H1 (cell line): ENCODE measurements at places on chromosomes 7 and 10.

- DNase-seq, result peak; percentile 10
These were observed 185.2 kb downstream of the AVL9 start for GRCh38 chr7:32680259-32681173.

GRCh38 chr7:132815696-132816311 is 239.5 kb upstream of the PLXNA4 start:
- DNase-seq, result no peak

- DNase-seq, result no peak
These were observed 265.6 kb downstream of the GFRA1 start for GRCh38 chr10:116007256-116007891.

DNA sequence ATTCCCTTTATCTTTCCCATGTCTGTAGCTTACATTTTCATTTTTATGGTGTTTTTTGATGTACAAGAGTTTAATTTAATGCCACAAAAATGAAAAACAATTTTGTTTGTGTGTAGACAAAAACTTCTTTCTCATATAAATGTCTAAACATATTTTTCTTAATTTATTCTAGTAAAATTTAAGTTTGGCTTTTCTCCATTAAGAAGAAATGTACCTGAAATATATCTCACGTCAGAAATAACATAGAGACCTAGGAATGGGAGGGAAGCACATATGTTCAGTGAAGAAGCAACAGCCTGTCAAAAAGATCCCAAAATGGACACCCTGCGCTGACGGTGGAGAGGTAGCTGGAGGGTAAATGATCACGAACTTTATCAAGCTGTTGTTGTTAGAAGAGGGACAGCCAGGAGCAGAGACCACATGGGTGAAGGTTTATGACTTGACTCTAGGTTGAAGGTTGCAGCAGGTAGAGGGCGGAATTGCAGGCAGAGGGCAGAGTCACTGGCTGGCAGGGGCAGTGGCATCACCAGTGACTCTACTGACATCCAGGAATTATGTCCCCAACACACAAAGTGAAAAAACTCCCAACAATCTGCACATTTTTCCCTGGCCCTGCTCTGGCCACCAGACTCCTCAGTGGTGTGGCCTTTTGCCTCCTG is 225.9 kb upstream of the PRSS58 start:
- no peak for DNase-seq

DNA sequence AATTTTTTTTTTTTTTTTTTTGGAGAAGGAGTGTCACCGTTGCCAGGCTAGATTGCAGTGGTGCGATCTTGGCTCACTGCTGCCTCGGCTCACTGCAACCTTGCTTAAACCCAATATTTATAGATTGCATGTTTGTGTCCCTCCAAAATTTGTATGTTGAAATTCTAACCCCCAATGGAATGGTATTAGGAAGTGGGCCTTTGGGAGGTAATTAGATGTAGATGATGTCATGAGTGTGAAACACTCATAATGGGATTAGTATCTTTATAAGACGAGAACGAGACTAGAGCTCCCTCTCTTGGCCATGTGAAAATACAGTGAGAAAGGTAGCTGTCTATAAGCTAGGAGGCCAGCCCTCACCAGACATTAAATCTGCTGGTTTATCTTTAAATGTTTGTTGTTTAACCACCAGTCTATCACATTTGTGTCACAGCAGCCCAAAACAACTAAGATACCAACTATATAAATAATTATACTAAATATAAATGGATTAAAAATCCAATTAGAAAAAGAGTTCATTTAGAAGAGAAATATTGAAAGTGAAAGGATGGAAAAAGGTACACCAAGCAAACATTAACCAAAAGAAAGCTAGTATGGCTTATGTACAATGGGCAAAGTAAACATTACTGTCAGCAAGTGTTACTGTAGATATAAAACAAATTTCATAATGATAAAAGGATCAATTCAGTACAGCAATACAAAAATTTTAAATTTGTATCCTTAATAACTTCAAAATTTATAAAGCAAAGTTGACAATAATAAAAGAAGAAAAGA is 9.3 kb downstream of the TCAF1 start:
- DNase-seq, result no peak
